RPMI8226 (cell line): ENCODE measurements at places on chromosomes 2 and 18.

DNA sequence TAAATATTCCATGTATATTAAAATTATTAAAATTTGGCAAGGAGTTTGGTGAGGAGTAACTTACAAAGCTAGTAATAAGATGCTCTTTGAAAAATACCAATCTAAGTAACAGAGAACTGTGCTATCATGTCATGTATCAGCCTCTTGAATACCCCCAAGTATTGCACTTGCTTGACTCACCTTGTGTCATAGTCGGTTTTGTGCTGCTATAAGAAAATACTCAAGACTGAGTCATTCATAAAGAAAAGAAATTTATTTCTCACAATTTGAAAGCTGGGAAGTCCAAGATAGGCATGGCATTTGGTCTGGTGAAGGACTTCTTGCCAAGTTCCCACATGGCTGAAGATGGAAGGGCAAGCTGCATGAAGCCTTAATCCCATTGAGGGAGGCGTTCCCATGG is 179.2 kb downstream of the MEMO1 start:
- DNase-seq, result no peak

DNA sequence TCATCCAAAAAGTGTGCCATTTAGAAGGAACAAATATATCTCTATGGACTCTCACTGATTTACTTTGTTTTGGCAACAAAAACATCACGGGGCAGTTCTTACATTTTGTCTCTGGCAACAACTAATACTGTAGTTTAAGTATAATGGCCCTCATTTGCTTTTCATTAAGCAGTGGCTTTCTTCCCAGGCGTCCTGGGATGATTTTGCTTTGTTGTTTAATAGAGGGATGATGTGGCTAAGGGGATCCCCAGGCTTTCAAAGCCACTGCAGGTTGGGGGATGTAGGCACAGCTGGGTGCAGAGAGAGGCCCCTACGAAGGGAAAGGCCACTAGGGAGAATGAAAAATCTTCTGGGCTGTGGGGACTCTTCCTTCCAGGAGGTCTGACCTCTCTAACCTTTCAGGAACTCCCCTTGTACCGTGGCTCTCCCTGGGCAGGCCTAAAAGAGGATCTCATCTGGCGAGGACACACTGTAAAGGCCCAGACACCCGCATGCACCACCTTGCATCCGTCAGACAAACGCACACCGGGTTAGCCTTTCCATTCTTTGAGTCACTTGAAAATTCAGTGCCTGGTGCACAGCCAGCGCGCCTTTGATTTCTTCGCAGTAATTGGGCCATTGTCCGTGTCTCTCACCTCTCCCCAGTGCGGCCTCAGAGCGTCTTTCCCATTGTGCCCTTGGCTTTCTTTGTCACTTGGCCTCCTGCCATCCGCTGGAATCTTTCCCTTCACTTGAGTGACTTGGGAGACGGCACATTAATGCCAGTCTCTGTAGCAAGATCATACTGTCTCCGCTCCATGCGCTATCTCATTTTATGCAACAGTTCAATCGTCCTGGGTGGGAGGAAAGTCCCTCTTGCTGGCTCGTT is 40.3 kb upstream of the AFF3 start:
- no peak for DNase-seq

DNA sequence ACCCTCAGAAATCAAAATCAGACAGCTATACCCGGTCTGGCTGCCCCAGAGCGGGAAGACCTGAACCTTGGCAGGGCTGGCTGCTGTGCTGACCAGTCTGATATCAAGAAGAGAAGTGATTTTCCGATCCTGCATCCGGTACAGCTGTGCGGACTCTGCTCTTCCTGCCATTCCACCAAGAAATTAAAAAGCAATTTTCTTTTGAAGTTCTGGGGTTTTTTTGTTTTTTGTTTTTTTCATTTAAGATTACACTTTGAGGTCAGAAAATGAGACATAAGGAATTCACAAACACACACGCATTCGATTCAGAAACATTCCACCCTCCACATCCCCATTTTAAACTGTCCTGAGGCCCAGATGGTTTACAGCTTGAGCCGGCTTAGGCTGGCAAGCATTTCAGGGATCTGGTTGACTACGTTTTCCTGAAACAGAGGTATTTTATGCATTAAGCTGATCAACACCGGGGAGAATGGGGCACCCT is 156.5 kb downstream of the COL6A3 start:
- DNase-seq, result no peak

GRCh38 chr2:42843611-42844010 is 51.2 kb upstream of the HAAO start:
- no peak for DNase-seq

- DNase-seq, result no peak
Observed at GRCh38 chr2:71843391-71843850, 304.2 kb downstream of the CYP26B1 start.

GRCh38 chr18:79597176-79597830 is 82.3 kb upstream of the CTDP1 start:
- DNase-seq, result no peak

- DNase-seq, result no peak
Observed at GRCh38 chr2:98826856-98827255, 95.9 kb upstream of the MGAT4A start.

- no peak for DNase-seq
Observed at GRCh38 chr2:3433339-3433699, 53.8 kb downstream of the TRAPPC12 start.

DNA sequence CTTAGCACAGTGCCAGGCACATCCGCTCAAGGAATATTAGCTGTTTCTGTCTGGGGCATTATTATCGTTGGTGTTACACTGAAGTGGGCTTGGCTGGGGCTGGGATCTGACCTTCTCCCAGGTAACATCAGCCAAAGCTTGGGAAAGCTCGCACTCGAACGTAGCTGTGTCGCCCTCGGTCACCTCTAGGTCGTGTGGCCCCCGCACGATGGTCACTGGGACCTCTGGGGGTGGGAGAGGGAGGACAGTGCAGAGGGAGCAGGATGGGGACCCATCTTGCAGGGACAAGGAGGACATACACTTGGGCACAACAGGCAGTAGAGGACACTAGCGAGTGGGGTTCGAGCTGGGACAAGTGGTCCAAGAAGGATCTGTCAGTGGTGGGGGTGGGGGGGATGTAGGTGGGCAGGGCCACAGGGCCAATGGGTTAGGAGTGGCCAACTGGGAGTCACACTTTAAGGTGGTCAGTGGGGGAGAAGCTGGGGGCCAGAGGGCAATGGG is 9.7 kb downstream of the TMEM198 start:
- DNase-seq, result no peak

DNA sequence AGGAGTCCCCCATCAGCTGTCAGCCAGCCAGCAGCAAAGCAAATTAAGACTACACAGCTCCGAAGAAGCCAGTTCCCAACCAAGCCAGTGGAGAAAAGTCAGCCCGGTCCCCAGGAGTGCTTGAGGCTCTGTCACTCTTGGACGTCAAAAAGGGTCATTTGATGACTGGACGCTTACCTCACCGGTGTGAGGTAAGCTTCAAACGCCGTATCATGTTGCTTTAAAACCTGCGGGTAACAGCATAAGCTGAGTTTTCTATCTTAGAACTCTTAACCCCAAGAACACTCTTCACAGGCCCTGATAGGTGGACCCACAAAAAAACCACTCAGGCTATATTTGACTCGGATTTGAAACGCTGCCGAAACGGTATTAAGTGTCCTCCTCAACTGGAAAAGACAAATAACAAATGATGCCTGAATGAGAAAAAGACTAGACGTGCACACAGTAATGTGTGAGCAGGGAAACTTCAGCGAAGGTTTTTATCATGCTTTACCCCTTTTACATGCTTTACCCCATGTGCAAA is 682 bp upstream of the LNPK start:
- DNase-seq, result no peak

GRCh38 chr2:46402874-46403273 is 76.5 kb upstream of the TMEM247 start:
- no peak for DNase-seq

DNA sequence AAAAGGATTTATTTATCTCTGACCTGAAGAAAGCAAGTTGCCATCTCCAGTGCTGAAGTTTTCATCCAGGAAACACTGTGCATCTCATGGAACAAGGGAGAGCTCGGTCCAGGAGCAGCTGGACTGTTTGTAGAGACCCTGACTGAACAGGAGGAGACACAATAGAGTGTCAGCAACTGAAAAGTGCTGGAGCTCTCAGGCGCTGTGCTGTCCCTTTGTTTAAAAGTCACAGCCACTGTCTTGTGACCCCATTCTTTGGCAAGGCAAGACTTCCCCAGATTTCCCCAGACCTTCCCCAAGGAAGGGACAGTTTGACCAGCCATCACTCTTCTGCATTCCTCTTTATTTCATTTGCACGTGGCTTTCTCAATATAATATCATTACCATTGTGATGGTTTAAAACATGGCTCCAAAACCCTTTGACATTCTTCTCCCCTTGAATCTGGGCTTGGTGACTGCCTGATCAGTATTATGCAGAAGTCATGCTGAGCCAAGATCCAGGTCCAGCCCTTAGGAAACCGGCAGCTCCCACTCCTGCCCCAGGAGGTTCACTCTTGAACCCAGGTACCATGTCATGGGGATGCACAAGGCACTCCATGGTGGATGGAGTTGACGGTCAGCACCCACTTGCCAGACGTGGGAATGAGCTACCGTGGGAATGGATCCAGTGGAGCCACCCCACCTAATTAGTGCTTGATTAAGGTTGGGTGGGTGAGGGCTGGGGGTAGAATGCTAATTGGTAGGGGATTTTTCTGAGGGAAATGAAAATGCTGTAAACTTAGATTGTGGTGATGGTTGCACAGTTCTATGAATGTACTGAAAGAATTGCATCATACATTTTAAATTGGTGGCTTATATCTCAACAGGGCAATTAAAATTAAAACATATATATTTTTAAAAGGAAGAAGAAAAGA is 497.9 kb upstream of the RAB6C start:
- DNase-seq, result no peak

DNA sequence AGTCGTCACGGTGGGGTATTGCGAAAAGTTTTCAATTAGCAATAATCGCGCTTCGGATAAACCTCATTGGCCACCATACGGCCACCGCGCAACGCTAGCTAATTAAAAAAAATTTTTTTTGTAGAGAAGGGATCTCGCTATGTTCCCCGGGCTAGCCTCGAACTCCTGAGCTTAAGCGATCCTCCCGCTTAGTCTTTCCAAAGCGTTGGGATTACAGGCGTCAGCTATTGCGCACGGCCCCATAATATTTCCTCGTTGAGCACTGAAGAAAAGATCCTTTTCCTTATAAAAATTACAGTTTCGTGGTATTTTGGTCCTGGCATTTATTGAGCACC is 759 bp upstream of the ACTR1B start:
- no peak for DNase-seq

- peak; percentile 69 for DNase-seq
Observed at GRCh38 chr18:45384137-45384961, 230.9 kb upstream of the SLC14A2 start.

GRCh38 chr2:160720098-160720497 is 226.5 kb upstream of the RBMS1 start:
- DNase-seq, result no peak

DNA sequence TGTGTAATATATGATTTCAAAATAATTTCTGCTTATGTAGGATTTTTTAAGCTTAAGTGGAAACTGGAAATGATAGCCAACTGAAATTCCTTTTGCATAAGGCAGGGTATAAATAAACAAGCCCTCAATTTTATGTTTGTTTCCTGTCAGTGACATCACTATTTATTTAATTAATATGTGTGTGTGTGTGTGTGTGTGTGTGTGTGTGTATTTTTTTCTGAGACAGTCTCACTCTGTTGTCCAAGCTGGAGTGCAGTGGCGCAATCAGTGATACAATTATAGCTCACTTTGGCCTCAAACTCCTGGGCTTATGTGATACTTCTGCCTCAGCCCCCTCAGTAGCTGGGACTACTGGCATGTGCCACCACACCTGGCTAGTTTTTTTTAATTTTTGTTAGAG is 29.3 kb upstream of the CYP20A1 start:
- no peak for DNase-seq

GRCh38 chr2:215363461-215364156 is 51.8 kb downstream of the ATIC start:
- DNase-seq, result no peak

GRCh38 chr2:23549821-23550530 is 165.0 kb downstream of the KLHL29 start:
- DNase-seq, result no peak

DNA sequence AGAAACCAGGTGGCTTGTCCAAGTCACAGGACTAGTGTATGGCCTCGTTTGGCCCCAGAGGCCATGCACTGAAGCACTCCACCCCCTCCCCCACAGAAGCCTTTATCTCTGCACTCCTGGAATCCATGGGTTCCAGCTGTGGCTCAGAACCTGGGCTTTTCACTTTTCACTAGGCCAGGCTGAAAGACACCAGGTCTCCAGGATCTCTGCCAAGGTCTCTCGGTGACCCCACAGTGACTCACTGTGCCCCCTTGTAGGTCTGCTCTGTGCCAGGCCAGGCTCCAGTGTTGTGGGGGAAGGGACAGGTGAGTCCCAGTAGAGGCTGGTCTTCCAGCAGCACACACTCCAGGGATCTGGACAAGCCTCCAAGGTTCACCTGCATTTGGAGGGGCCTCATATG is 31.0 kb upstream of the GLI2 start:
- no peak for DNase-seq

- no peak for DNase-seq
Observed at GRCh38 chr2:37635504-37636380, 35.7 kb downstream of the CDC42EP3 start.

GRCh38 chr2:80169811-80170594 is 134.5 kb downstream of the LRRTM1 start:
- no peak for DNase-seq

DNA sequence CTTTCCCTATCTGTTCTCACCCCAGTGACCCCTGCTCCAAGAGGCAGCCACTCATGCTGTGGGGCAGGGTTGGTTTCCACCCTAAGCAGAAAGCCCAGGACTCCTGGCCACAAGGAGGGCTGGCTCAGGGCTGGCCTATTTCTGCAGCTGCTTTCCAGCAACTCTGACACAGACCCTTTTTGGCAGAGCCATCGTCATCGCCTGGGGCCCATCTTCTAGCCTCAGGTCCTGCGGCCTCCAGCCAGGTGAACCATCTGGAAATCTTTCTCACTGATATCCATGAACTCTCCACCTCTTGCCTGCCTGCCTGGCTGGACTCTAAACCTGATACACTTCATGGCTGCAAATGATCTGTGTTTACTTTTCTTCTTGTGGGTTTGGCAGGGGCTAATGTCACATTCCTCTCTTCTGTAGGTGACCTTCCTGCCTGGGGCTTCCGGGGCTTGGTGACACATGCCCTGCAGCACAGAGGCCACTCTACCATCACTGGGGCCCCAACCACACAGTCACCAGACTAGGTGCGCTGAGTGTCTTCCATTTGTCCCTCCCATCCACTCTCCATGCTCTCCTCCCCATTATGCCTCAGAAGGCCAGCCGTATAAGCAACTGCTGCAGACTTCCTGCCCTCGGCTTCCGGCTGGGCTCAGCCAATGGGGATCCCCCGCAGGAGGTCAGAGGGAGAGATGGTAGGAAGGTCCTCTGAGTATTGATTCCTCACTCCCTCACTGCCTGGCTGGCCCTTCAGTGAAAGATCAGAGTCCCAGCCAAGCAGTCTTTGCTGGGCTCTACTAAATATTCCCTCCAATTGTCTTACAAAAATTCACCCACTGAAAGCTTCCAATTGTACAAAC is 9.7 kb upstream of the COPS8 start:
- DNase-seq, result peak; percentile 37
